ENCODE measurements at places on chromosomes 13 and 19. TPM values are rescaled to one million over a fixed set of nuclear protein-coding genes. Genes with fewer than 3 reads are reported as not detected.

- DNase-seq: no peak
These were observed 4.1 kb downstream of the SWSAP1 start for GRCh38 chr19:11378319-11379189.

DNA sequence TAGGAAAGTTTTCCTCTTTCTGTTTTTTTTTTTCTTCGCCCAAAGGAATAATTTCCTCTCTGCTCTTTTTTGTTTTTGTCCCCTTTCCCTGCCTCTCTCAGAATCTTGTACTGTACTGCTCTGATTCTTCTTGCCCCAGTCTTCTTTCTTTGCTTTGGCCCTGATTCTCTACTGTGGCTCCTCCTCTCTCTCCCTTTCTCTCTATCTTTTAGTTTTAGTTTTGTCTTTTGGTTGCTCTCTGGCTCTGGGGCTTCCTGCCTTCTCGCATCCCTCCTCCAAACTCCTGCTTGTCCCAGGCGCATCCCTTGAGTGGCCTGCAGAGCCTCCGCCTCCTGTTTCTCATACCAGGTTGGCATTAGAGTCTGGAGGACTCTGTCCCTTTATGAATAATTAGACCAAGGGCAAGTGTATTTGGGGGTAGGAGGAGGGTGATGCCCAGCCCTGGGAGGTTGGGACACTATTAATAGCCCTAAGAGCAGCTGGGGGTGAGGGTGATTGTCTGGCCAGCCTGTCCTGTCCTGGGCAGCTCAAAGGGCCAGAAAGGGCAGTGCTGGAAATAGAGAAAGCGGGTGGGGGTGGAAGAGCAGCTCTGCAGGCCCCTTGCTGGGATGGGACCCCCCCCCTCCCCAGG, 39.1 kb downstream of the LYL1 start:
- no peak for DNase-seq

DNA sequence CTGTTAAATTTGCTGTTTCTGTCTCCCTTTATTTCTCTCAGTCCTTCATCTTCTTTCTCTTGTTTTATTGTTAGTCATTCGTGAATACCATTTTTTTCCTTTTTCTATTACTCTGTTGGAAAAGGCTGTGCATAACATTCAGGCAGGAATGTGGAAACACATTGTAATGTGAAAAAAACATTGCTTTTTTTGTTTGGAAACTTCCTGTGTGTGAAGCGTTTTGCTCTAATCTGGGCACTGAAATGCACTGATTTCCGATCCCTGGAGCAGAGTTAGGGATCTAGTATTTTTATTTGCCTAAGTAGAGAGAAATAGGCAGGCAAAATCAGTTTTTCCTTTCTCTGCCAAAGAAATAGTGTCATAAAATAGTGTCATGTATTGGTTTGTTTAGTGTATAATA, 155.5 kb downstream of the PCCA start:
- DNase-seq: no peak

DNA sequence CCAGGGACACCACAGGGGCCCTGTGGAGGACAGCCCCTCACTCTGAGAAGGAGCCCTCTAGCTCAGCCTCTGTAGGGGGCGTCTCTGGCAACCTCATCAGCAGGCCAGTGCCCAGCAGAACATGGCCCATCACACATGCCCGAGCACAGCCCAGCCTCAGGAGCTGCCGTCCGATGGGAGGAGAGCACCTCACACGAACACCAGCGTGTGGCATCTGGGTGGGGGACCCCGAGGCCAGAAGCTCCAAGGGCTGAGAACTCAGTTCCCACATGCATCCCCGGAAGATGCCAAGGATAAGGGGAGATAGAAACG, 11.3 kb downstream of the SH3GL1 start:
- no peak for DNase-seq

The MCEMP1 gene
- total RNA-seq: 4.0 TPM

All from omental fat pad (tissue), 4 donors.